ENCODE measurements at places on chromosomes 3 and 15.
A peak's percentile ranks its signal among the peaks of the same experiment; 100 is the strongest.

GRCh38 chr3:157495846-157496245 lies 7.4 kb downstream of the VEPH1 start:
- DNase-seq: no peak

GRCh38 chr3:134796281-134797056 lies 1.4 kb downstream of the EPHB1 start:
- no peak for DNase-seq

- no peak for DNase-seq
Measured at GRCh38 chr3:43370293-43370980, 84.1 kb downstream of the SNRK start.

DNA sequence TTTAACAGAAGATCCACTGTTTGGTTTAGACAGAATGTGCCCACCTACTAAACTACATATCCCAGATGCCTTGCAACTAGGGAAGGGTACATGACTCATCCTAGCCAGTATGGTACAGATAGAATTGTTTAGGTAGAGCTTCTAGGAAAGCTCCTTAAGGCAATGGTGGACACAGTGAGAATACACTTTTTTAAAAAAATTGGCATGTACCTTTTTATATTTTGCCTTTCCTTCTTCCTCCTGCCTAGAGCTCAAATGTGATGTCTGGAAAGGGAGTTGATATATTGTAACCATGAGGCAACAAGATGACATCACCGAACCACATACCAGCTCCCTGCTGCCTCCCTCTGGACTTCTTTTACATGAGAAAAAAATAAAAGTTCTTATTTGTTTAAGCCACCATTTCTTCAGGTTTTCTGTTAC lies 14.4 kb upstream of the C3orf80 start:
- no peak for DNase-seq

DNA sequence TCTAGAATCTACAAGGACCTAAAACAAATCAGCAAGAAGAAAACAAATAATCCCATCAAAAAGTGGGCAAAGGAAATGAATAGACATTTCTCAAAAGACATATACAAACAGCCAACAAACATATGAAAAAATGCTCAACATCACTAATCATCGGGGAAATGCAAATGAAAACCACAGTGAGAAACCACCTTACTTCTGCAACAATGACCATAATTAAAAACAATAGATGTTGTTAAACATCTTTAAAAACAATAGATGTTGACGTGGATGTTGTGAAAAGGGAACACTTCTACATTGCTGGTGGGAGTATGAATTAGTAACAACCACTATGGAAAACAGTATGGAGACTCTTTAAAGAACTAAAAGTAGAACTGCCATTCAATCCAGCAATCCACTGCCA lies 96.2 kb downstream of the CBLB start:
- DNase-seq: no peak

DNA sequence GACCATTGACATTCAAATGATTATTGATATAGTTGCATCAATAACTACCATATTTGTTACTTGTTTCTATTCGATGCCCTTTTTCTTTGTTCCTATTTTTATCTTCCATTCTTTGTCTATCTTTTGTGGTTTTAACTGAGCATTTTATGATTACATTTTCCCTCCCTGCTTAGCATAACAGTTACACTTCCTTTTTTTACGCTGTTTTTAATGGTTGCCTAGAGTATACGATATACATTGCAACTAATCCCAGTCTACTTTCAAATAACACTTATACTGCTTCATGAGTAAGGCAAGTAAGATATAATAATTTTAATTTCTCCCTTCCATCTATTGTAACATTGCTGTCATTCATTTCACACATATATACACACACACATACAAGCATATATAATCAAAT lies 26.3 kb downstream of the COL6A6 start:
- DNase-seq: no peak

DNA sequence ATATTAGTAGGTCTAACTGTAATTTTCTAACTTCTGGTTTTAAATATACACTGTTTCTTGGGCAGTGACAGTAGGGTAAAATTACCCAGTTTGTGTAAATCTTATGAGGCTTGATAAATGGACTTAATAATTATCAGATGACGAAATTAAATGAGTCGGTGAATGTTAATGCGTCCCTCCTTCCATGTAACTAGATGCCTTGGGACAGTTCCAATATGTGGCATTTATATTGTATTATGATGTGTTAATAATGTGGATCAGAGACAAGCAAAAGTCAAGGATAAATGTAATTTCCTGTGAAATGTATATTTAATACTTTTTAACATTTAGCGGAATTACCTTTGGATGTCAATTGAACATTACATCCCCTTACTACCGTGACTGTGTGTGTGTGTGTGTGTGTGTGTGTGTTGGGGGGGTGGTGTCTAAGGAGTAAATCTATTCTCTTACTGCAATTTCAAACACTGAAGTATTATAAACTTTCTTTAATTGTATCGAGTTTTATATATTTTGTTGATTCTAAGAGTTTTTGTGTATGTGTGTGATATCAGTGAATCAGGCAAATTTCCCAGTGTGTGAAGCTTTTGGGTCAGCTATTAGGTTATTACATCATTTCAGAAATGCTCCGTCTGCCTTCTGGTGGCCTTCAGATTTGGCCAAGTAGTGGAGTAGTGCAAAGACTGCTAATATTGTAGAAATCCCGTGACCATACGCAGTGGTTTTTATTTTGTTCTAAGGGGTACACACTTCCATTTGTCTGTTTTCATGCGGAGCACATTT lies 50.1 kb downstream of the CNTN4 start:
- no peak for DNase-seq

GRCh38 chr15:57720867-57721266 lies 14.4 kb downstream of the POLR2M start:
- DNase-seq: no peak

- DNase-seq: no peak
Measured at GRCh38 chr3:12049675-12050074, 45.5 kb downstream of the SYN2 start.

- no peak for DNase-seq
Measured at GRCh38 chr3:107227091-107227490, 150.1 kb upstream of the CCDC54 start.

GRCh38 chr3:64728994-64729393 lies 41.2 kb upstream of the ADAMTS9 start:
- DNase-seq: no peak

DNA sequence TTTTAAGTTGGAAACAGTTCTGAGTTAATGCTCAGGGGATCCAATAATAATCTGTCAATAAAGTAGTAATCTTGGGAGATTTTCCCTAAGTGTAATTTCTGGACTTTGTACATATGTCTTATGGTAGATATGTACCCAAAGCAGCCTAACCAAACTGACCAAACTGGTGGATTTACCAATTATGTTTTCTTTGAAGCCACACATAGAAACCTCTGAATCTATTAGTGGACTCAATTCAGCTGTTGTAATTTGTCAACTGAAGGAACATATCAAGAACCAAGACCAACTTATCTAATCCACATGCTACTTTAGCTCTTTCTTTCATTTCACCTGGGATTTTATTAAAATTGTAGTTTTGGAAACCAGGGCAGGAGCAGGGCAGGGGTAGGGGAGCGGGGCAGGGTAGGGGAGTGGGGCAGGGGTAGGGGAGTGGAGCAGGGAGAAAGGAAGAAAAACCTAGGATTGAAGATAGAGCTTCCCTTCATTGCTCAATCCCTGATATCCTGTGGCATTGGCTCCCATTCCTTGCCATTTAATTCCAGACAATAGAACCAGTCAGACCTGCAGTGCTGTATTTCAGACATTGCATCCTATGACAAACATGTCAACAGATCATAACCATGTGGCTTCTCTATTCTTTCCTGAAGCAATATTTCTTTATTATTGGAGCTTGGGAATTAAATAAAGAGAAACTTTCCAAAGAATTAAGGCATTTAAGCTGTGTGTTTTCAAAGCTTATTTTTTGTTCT lies 101.8 kb downstream of the NFKBIZ start:
- DNase-seq: no peak

- DNase-seq: no peak
Measured at GRCh38 chr3:67037615-67038014, 39.5 kb downstream of the KBTBD8 start.

DNA sequence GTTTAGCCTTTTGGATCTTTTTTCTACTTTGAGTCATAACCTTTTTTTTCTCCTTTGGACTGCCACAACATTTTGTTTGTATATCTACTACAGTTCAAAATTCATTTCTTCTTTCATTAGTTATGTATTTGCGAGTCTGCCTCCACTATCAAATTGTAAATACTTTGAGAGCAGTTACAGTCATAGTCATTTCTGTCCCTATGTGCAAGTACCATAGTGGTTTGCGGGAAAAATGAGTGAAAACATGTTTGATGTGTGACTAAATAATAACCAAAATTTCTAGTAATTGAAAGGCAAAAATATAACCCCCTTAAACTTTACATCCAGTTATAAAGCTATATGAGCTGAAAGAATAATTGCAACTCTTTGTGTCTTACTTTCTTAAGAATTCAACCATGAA lies 45.8 kb upstream of the CCDC50 start:
- DNase-seq: no peak

DNA sequence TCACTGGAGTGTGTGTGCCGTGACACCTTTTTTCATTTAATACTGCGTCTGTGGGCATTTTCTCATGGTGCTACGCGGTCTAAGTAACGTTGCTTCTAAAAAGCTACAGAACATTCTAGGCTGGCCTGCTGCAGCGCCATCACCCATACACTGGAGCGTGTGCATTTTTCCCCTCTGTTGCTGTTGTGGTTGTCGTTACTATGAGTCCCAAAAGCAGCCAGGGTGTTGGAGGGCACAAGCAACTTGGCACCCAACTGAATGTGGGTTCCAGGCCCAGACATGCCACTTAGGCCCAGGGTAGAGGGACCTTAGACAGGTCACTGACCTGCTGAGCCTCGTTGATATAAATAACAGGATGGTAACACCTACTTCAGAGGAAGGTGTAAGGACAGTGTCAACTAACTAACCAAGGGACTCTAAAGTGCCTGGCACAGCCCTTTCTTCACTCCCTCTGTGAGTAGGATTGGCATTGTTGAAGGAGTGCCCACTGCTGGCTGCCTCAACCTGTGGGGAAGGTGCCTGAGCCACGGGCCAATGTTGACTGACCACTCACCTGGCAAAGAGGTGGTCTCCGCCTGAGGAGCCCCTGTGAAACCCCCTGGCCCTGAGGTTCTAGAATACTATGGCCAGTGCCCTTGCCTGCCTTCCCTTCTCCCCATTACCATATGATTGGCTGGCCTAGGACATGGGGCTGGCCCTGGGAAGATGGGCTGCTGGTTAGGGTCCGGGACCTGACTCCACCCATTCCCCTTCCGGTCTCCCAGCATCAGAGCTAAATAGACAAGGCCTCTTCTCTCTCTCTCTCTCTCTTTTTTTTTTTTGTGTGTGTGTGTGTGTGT lies 3.5 kb downstream of the CSK start:
- DNase-seq: no peak

DNA sequence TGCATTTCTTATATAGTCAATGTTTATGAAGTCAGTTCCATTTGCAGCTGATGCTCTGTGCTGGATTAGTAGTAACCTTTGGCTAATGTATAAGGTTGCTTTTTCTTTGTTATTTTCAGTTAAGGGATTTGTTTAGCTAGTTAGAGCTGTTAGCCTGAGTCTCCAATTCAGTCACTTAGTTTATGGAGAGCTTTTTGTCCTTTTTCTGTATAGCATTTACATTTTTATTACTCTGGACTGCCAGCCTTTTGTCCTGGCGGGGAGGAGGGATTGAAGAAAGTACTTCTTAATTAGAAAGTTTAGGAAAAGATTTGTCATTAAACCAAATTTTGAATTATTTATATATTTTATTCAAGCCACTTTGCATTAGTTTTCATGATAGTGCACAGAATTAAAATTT lies 52.0 kb downstream of the DNAJC13 start:
- no peak for DNase-seq

- DNase-seq: no peak
Measured at GRCh38 chr15:52653431-52653964, 25.7 kb downstream of the ATOSA start.

GRCh38 chr3:45313743-45314403 lies 74.5 kb upstream of the LARS2 start:
- no peak for DNase-seq

GRCh38 chr3:85476891-85477495 lies 518.2 kb downstream of the CADM2 start:
- DNase-seq: no peak

GRCh38 chr15:97014001-97014400 lies 683.5 kb downstream of the NR2F2 start:
- DNase-seq: no peak

- DNase-seq: no peak
Measured at GRCh38 chr3:184236033-184236410, 6.6 kb downstream of the VWA5B2 start.

- no peak for DNase-seq
Measured at GRCh38 chr3:147410526-147411237, 1.5 kb downstream of the ZIC1 start.

GRCh38 chr3:28972921-28973320 lies 307.9 kb upstream of the RBMS3 start:
- peak; percentile 18 for DNase-seq

- DNase-seq: peak; percentile 53
Measured at GRCh38 chr15:85649372-85649771, 145.4 kb downstream of the KLHL25 start.

GRCh38 chr3:105316331-105316730 lies 50.4 kb upstream of the ALCAM start:
- no peak for DNase-seq

DNA sequence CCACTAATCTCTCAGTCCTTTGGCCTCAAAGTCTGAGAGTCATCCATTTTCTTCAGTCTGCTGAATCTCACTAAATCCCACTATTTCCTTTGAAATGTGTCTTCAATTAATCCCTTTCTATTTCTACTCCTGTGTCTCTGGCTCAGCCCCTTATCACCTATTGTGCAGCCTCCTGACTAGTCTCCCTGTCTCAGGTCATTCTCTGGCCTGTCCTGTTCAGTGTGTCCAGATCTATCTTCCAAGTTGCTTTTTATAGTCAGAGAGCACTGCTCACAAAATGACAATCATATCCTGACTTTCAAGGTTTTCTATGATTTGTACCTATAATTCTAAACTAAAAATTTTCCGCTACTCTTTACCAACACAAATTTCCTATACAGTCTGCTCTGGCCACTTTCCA lies 7.6 kb downstream of the ROPN1 start:
- DNase-seq: no peak

GRCh38 chr3:24351779-24352469 lies 142.7 kb downstream of the THRB start:
- no peak for DNase-seq

GRCh38 chr15:67103869-67104268 lies 38.5 kb downstream of the SMAD3 start:
- DNase-seq: no peak

DNA sequence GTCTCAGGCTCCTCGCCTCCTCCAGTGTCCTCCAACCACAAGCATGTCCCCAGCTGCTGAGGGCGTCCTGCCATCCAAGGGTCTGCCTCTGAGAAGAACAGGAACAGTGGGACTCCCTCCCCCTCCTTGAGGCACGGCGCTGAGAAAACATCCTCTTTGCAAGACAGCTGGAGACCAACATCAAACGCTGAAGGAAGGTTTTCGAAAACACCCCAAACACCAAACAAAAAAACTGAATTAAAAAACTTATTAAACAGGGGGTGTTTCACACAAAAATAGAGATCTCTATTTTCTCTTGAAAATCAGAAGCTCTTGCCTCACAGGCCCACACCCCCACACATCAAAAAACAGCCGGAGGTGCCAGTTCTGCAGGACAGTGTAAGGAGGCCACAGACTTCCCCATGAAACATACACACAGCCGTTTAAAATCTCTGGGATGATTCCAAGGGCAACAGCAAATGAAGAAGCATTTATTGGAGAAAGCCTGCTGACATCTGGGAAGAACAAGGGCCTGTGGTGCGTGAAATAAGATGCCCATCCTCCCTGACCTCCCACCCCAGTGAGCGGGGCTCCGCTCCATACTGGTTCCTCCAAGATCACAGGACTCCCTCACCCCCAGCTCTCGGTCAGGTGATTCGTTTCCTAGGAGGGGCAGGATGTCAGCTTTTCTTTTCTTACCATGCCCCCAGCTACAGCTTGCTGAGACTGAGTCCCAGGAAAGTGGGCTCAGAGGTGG lies 71.3 kb downstream of the NUP210 start:
- no peak for DNase-seq
